ENCODE measurements at places on chromosomes 6 and 20.

DNA sequence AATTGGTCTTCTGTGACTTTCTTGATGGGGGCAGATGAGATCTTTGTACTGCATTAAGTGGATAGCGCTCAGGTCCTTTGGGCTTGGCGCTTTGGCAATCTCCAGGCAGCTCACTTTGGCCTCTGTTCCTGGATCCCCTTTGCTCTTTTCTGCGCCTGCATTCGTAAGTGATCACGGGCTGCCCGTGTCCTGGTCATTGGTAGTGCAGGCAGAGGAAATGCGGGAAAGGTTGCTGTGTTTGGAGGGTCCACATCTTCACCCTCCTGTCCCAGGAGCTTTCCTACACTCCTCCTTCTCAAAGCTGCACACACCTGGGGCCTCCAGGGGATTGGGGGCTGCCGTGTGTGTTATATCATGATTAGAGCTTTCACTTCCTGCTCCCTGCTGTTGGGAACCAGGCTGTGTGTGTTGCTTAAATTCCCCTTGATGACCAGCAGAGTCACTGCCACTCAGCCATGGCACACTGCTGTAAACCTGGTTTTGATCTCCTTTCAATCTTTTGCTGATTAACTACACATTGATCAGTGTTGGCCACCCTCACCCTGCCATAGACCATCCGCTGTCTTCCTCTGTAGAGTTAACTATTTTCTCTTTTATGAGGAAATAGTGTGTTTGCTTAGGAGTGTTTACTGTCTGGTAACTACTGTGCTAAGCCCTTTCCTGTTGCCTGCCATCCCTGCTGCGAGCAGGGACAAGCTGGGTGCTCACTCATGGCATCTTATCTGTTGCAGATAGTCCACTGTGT lies 13.0 kb upstream of the SNHG17 start:
- no peak for DNase-seq
- no peaks in the 10 kb centered on the region for H3K27me3 ChIP-seq
- H3K36me3 ChIP-seq = no peaks in the 10 kb centered on the region
- no peak overlapping the region for H3K4me3 ChIP-seq

DNA sequence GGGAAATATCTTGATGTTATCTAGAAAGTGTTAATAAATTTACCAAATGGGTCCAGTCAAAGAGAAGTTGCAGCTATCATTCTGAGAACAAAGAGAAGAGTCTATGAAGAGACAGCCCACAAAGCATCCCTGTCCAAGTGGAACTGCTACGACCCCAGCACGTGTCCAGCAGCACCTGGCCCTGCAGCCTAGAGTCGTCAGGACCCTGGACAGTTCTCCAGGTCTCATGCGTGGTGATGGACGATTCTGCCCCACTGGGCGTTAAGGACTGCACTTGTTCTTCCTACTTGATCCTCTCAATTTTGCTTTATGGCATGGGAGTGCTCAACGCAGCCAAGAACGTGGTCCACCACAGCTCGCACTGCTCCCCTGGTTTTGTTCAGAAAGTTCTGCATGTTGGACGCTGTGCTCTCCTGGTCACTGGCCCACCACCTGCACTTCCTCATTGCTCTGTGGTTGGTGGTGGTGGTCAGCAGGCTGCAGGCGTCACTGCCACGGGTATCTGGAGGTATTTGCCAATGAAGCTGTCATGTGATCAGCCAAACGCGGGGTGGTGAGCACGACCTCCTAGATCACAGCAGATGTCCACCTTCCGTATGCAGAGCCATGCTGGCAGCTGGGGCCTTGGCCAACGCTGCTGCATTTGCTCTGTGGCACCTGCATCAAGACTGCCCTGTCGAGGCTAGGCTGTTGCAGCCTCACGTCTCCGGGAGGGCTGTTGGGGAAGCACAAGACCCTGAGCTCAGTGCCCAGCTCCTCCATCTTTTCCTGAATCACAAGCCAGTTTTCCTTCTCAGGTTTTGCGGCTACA lies 356.4 kb downstream of the CDH4 start:
- H3K27ac ChIP-seq = no peak overlapping the region
- no peak overlapping the region for H3K4me3 ChIP-seq
- H3K36me3 ChIP-seq = no peaks in the 10 kb centered on the region
- no peaks in the 10 kb centered on the region for H3K27me3 ChIP-seq

- no peaks in the 10 kb centered on the region for H3K36me3 ChIP-seq
- no peaks in the 10 kb centered on the region for H3K27me3 ChIP-seq
- H3K4me3 ChIP-seq = peak within 1 kb of the TSS; percentile 61
- peak within 1 kb of the TSS; percentile 28 for H3K27ac ChIP-seq
These were observed at the start of gene ESR1 for GRCh38 chr6:151807513-151808370. TSS of gene ESR1 (plus strand) at chr6:151807682. CDS start at chr6:151807913, 231 bp downstream.

- no peak overlapping the region for H3K27ac ChIP-seq
- no peak overlapping the region for H3K4me3 ChIP-seq
- DNase-seq = no peak
- no peaks in the 10 kb centered on the region for H3K4me1 ChIP-seq
- no peaks in the 10 kb centered on the region for H3K27me3 ChIP-seq
These were observed 509.9 kb upstream of the SYNCRIP start for GRCh38 chr6:86152546-86152945.

DNA sequence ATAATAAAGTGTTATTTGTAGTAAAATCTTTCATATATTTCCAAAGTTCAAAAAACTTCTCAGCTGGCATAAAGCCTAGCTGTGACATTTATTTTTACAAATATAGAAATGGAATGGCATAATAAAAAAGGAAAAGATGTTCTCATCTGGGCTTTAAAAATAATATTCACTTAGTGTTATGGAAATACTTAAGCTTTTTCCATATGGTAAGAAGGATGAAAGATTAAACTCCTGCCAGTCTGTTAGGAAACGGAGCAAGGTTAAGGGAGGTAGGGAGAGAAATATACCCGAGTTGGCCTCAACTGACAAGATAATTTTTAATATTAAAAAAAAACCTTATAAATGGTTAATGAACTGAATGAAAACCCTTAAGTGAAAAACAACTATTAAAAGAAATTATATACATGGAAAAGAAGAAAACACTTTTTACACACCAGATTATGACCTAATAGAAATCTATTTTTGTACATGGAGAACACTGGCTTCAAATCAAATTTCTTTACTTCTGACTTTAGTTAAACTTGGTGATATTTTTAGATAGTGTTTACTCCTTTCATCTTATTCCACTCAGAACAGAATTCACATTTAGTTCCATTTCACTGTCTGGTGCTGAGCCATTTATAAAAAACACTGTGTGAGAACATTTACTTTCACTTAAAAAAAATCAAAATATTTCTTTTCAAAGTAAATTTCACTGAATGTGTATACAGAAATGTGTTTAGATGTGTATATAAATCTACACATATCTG lies 137.0 kb downstream of the DST start:
- H3K27ac ChIP-seq = peak overlapping the region; percentile 68
- H3K27me3 ChIP-seq = no peaks in the 10 kb centered on the region
- peaks cover 17% of the 10 kb centered on the region for H3K4me1 ChIP-seq
- no peak for DNase-seq
- no peak overlapping the region for H3K4me3 ChIP-seq

DNA sequence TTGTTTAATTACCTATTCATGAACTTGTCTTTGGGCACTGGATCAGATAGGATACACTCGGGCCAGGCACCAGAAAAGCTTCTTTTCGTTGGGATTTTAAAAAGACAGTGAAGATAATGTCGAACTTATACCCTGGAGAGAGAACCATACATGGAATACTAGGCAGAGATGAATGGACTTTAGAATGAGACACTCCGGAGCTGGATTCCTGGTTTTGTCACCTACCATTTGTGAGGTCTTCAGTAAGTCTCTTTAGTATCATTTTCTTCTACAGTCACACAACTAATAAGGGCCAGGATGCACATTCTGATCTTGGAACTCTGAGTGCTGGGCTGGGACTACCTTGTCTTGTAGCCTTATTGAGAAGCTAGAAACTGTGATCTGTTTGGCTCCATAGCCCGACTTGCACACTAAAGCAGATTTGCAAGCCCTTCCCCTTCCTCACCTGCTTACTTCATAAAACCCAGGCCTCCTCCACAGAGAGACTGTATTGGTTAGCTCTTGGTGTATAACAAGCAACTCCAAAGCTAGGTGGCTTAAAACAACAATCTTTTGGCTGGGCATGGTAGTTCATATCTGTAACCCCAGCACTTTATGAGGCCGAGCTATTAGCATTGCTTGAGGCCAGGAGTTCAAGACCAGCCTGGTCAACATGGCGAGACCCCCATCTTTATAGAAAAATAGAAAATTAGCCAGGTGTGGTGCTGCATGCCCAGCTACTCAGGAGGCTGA lies 7.4 kb upstream of the IFT52 start:
- no peaks in the 10 kb centered on the region for H3K4me1 ChIP-seq
- H3K4me3 ChIP-seq = no peak overlapping the region
- no peak overlapping the region for H3K27ac ChIP-seq
- no peaks in the 10 kb centered on the region for H3K27me3 ChIP-seq
- no peak for DNase-seq

DNA sequence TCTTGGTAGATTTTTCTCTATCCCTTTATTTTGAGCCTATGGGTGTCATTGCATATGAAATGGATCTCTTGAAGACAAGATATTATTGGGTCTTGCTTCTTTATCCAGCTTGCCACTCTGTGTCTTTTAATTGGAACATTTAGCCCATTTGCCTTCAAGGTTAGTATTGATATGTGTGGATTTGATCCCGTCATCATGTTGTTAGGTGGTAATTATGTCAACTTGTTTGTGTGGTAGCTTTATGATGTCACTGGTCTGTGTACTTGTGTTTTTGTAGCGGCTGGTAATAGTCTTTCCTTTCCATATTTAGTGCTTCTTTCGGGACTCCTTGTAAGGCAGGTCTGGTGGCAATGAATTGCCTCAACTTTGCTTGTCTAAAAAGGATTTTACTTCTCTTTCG lies 61.9 kb downstream of the UNC5CL start:
- no peak overlapping the region for H3K27ac ChIP-seq
- H3K4me1 ChIP-seq = peaks cover 1% of the 10 kb centered on the region
- no peaks in the 10 kb centered on the region for H3K27me3 ChIP-seq
- no peaks in the 10 kb centered on the region for H3K36me3 ChIP-seq

GRCh38 chr6:107956586-107957307 lies 1.3 kb downstream of the SEC63 start:
- no peaks in the 10 kb centered on the region for H3K36me3 ChIP-seq
- peak overlapping the region; percentile 96 for H3K4me3 ChIP-seq
- no peak for DNase-seq
- peak overlapping the region; percentile 54 for H3K27ac ChIP-seq
- H3K4me1 ChIP-seq = peaks cover 13% of the 10 kb centered on the region

DNA sequence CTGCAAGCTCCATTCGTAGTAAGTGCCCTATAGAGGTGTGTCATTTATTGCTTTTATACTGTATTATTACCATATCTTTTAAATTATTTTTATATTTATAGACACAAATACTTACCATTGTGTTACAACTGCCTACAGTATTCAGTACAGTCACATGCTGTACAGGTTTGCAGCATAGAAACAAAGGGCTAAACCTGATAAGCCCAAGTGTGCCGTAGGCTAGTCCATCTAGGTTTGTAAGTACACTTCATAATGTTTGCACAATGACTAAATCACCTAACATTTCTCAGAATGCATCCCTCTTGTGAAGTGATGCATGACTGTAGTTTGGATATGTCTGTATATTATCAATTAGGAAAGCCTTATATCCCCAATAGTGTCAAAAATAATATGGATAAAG lies 122.8 kb downstream of the CLVS2 start:
- no peaks in the 10 kb centered on the region for H3K27me3 ChIP-seq
- no peak overlapping the region for H3K4me3 ChIP-seq
- DNase-seq = no peak
- no peaks in the 10 kb centered on the region for H3K4me1 ChIP-seq

GRCh38 chr20:58892141-58892931 lies 39.8 kb downstream of the GNAS start:
- peak overlapping the region; percentile 83 for H3K4me3 ChIP-seq
- H3K36me3 ChIP-seq = no peaks in the 10 kb centered on the region
- H3K27ac ChIP-seq = peak overlapping the region; percentile 98
- peaks cover 7% of the 10 kb centered on the region for H3K4me1 ChIP-seq

GRCh38 chr6:41638935-41639808 lies 904 bp downstream of the MDFI start:
- peak; percentile 72 for DNase-seq
- no peaks in the 10 kb centered on the region for H3K27me3 ChIP-seq
- no peaks in the 10 kb centered on the region for H3K36me3 ChIP-seq

DNA sequence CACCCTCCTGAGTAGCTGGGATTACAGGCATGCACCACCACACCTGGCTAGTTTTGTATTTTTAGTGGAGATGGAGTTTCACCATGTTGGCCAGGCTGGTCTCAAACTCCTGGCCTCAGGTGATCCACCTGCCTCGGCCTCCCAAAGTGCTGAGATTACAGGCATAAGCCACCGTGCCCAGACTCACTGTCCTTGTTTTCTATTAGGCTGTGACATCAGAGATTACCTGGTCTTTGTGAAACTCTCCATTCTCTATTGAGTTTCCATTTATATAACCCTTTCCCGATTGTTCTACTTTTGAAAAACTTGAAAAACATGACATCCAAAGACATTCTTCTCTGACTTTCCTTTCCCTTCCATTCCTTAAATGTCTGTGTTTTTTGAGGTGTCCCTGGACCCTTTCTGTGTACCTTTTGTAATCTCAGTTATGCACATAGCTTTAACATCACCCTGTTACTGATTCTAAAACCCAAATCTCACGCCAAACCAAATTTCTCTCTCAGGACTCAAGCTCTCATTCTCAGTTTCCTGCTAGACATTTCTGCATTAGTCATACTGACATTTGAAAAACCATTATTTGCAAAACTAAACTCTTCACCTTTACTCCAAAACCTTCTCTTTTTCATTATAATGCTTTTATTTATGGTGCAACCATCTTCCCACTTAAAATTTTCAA lies 137.0 kb downstream of the KHDC1L start:
- no peak overlapping the region for H3K4me3 ChIP-seq
- no peaks in the 10 kb centered on the region for H3K4me1 ChIP-seq
- H3K27me3 ChIP-seq = no peaks in the 10 kb centered on the region
- no peak overlapping the region for H3K27ac ChIP-seq

GRCh38 chr6:81722506-81723223 lies 29.8 kb downstream of the TENT5A start:
- no peak for DNase-seq
- H3K27me3 ChIP-seq = no peaks in the 10 kb centered on the region
- no peak overlapping the region for H3K4me3 ChIP-seq

All from ovary (tissue), 10 donors.